Peyer's patch (tissue), 4 donors: ENCODE measurements at places on chromosomes 13 and 19.
A peak's percentile ranks its signal among the peaks of the same experiment; 100 is the strongest.

DNA sequence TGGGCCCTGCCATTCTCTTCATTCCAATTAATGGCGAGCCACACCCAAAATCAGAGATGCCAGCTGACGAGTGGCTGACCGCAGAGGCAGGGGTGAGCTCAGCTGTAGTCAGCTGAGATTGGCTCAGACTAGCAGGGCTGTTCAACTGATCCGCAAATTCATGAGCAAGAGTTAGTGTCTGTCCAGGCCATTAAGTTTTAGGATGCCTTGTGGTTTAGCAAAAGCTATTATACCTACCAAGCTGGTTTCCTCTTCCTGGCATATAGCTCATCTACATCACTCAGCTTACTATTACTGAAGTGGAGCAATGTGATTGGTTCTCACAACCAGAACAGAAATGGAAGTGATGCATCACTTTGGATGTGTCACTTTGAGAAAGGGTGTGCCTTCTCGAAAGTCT lies 148.7 kb downstream of the NALCN start:
- no peaks in the 10 kb centered on the region for H3K36me3 ChIP-seq
- no peak for DNase-seq
- H3K4me3 ChIP-seq = no peak overlapping the region

DNA sequence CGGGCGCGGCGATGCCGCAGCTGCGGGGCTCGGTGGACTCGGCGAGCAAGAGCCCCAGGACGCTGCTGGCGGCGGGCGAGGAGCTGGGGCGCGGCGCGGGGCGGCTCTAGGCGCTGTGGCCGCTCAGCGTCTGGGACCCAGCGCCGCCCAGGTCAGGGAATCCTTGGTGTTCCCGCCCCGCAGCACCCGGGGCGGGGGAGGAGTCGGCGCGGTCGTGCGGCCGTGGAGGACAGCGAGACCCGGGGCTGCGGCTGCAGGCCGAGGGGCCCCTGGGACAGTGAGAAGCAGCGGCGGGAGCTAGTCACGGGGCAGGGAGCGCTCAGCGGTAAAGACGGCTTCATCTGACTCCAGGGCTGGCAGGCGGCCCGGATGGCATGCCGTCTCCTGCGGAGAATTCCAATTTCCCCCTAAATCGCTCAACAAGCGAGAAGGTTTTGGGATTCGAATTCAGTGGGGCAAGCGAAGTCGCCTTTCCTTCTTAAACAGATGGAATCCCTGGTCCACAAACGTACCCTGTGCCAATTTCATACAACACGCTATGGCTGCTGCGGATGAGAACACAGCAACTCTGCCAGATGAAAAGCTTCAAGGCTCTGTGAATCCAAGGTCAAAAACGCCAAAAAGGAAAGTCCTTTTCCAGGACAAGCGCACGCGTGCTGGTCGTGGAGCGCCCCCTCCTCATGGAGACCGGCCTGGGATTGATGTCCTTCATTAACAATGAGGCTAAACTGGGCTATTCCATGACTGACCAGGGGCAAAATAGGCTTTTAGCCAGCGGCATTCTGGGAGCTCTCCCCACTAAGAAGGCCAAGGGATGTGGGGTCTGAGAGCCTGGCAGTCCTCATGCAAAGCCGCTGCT lies 4.2 kb upstream of the ZSCAN4 start:
- H3K27ac ChIP-seq = no peak overlapping the region
- H3K4me3 ChIP-seq = peak overlapping the region; percentile 41
- peaks cover 6% of the 10 kb centered on the region for H3K4me1 ChIP-seq

DNA sequence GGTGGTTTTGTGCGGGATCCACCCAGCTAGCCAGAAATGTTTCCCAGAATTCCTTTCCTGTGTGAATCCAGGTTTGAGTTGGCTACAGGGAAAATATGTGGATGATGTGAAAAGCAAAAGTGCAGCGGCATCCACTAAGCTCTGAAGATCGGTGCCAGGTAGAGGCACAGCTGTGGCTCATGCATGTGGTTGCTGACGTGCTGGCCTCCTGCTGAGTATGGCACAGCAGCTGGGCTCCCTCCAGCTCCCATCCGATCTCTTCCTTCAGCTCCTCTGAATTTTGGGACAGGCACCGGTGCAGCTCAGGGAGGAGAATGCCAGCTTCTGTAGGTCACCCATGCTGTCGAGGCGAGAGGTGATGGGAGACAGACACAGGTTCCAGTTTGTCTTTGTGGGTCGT lies 84.0 kb upstream of the GSX1 start:
- H3K36me3 ChIP-seq = no peaks in the 10 kb centered on the region
- no peaks in the 10 kb centered on the region for H3K4me1 ChIP-seq
- no peak overlapping the region for H3K27ac ChIP-seq
- no peak for DNase-seq
- H3K27me3 ChIP-seq = no peaks in the 10 kb centered on the region

GRCh38 chr13:46062185-46062584 lies 9.6 kb upstream of the ZC3H13 start:
- no peaks in the 10 kb centered on the region for H3K36me3 ChIP-seq
- H3K4me1 ChIP-seq = no peaks in the 10 kb centered on the region
- H3K27ac ChIP-seq = no peak overlapping the region
- H3K27me3 ChIP-seq = no peaks in the 10 kb centered on the region
- H3K4me3 ChIP-seq = no peak overlapping the region

- peaks cover 39% of the 10 kb centered on the region for H3K36me3 ChIP-seq
- peaks cover 6% of the 10 kb centered on the region for H3K4me1 ChIP-seq
- peak within 1 kb of the TSS; percentile 61 for H3K27ac ChIP-seq
- peak within 1 kb of the TSS; percentile 91 for H3K4me3 ChIP-seq
Observed at GRCh38 chr19:57613941-57614743, at the start of gene ZNF134. Gene ZNF134 (plus strand): TSS chr19:57614242. CDS start chr19:57619469, 5,227 bp downstream.

DNA sequence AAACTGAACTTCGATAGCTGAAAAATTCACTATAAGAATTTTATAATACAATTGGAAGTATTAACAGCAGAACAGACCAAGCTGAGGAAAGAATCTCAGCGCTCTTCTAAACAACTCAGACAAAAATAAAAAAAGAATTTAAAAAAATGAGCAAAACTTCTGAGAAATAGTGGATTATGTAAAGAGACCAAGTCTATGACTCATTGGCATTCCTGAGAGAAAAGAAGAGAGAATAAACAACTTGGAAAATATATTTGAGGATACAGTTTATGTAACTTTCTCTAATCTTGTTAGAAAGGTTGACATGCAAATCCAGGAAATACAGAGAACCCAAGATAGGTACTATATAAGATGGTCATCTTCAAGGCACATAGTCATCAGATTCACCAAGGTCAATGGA lies 25.4 kb downstream of the SLC25A15 start:
- no peaks in the 10 kb centered on the region for H3K27me3 ChIP-seq
- H3K4me3 ChIP-seq = no peak overlapping the region
- no peak for DNase-seq
- H3K4me1 ChIP-seq = no peaks in the 10 kb centered on the region
- H3K36me3 ChIP-seq = peaks cover 27% of the 10 kb centered on the region

- no peak overlapping the region for H3K27ac ChIP-seq
- H3K4me3 ChIP-seq = no peak overlapping the region
- H3K27me3 ChIP-seq = no peaks in the 10 kb centered on the region
- no peaks in the 10 kb centered on the region for H3K4me1 ChIP-seq
- no peaks in the 10 kb centered on the region for H3K36me3 ChIP-seq
Observed at GRCh38 chr13:62387647-62388046, 972.0 kb upstream of the PCDH20 start.

GRCh38 chr19:49231804-49232203 lies 74.2 kb downstream of the TRPM4 start:
- H3K4me3 ChIP-seq = no peak overlapping the region
- H3K27ac ChIP-seq = no peak overlapping the region
- H3K27me3 ChIP-seq = no peaks in the 10 kb centered on the region
- no peaks in the 10 kb centered on the region for H3K36me3 ChIP-seq

- H3K27ac ChIP-seq = no peak overlapping the region
- H3K4me1 ChIP-seq = no peaks in the 10 kb centered on the region
- H3K36me3 ChIP-seq = peaks cover 6% of the 10 kb centered on the region
- DNase-seq = no peak
- no peaks in the 10 kb centered on the region for H3K27me3 ChIP-seq
Observed at GRCh38 chr19:2856457-2857050, 10.6 kb upstream of the ZNF556 start.

DNA sequence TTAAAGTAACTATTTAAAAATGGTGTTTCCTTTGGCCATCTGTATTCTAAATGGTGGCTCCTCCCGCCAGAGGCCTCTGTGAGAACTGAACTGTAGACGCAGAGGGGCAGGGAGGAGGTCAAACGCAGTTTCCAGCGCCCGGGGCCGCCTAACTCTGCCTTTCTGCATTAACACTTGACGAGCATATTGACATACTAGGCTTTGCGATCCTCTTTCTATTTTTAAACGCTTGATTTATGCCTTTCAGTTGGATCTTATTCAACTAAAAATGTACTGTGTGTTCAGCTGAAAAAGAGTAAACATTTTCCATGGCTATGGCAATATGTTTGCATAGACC lies 74.7 kb downstream of the SPACA7 start:
- no peak overlapping the region for H3K4me3 ChIP-seq
- H3K36me3 ChIP-seq = no peaks in the 10 kb centered on the region
- H3K27me3 ChIP-seq = no peaks in the 10 kb centered on the region

- H3K27ac ChIP-seq = peak overlapping the region; percentile 96
- H3K4me3 ChIP-seq = peak overlapping the region; percentile 81
- DNase-seq = no peak
- H3K27me3 ChIP-seq = no peaks in the 10 kb centered on the region
Observed at GRCh38 chr19:57363688-57364181, 384 bp downstream of the TRAPPC2B start.

- H3K27me3 ChIP-seq = no peaks in the 10 kb centered on the region
- no peaks in the 10 kb centered on the region for H3K36me3 ChIP-seq
- no peaks in the 10 kb centered on the region for H3K4me1 ChIP-seq
Observed at GRCh38 chr13:112068540-112069060, 1.7 kb downstream of the SOX1 start.

GRCh38 chr13:95471960-95472359 lies 80.6 kb upstream of the CLDN10 start:
- no peak for DNase-seq
- H3K36me3 ChIP-seq = no peaks in the 10 kb centered on the region
- H3K27me3 ChIP-seq = no peaks in the 10 kb centered on the region
- no peak overlapping the region for H3K4me3 ChIP-seq

DNA sequence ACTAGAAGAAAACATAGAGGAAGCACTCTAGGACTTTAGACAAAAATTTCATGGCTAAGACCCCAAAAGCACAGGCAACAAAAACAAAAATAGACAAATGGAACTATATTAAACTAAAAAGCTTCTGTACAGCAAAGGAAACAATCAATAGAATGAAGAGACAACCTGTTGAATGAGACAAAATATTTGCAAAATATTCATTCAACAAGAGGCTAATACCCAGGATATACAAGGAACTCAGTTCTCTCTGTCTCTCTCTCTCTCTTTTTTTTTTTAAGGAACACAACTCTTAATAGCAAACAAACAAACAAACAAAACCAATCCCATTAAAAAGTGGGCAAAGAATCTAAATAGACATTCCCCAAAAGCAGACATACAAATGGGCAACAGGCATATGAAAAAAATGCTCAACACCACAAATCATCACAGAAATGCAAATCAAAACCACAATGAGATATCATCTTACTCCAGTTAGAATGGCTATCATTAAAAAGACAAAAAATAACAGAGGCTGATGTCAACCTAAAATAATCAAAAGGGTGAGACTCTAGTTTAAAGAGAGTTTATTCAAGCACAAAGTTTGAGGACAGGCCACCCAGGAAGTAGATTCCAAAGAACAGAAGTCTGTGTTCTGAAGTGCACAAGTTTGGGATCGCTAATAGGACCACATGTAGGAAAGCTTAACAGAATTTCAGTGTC lies 27.1 kb upstream of the SLC7A9 start:
- H3K4me3 ChIP-seq = no peak overlapping the region
- no peak for DNase-seq
- H3K27ac ChIP-seq = no peak overlapping the region
- no peaks in the 10 kb centered on the region for H3K27me3 ChIP-seq
- H3K36me3 ChIP-seq = no peaks in the 10 kb centered on the region

GRCh38 chr13:76350399-76350798 lies 535.8 kb downstream of the KCTD12 start:
- H3K27me3 ChIP-seq = no peaks in the 10 kb centered on the region
- H3K27ac ChIP-seq = no peak overlapping the region
- DNase-seq = no peak
- no peaks in the 10 kb centered on the region for H3K36me3 ChIP-seq
- no peaks in the 10 kb centered on the region for H3K4me1 ChIP-seq

DNA sequence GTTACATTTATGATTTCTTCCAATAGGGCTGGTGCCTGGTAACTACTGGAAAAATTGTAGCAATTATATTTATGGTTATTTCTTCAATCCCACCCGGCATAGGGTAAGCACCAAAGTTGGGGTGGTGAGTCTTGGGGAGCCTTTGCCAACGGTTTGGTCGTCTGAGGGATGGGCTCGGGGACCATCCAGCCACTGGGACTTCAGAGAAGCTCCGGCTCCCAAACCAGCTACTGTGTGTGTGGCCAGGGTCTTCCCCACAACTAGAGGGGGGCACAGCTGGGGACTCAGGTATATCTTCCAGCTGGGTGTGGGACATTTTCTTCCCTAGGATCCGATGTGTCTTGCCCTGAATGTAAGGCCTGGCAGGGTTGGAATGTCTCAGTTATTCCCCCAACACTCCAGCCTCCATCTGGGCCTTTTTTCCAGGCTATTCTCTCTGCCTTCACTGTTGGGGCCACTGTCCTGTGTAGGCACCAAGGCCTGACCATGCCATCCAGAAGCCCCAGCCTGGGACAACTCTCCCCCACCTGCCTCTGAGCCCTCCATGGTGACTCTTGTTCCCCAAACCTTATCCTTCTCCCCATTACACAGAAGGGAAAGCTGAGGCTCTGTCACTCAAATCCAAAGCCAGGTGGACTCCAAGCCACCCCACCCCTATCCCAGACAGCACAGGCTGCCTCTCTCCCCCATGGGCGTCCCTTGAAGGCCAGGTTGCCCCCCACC lies 1.1 kb upstream of the IFI30 start:
- no peak for DNase-seq
- H3K27ac ChIP-seq = peak overlapping the region; percentile 81
- H3K4me1 ChIP-seq = peaks cover 10% of the 10 kb centered on the region
- no peaks in the 10 kb centered on the region for H3K27me3 ChIP-seq
- no peak overlapping the region for H3K4me3 ChIP-seq

GRCh38 chr13:48158290-48158689 lies 63.4 kb upstream of the MED4 start:
- no peaks in the 10 kb centered on the region for H3K27me3 ChIP-seq
- DNase-seq = no peak
- H3K27ac ChIP-seq = peak overlapping the region; percentile 19
- H3K4me3 ChIP-seq = no peak overlapping the region
- no peaks in the 10 kb centered on the region for H3K36me3 ChIP-seq
